GF-D8 (cell line): ENCODE measurements at places on chromosomes 2 and 18.

DNA sequence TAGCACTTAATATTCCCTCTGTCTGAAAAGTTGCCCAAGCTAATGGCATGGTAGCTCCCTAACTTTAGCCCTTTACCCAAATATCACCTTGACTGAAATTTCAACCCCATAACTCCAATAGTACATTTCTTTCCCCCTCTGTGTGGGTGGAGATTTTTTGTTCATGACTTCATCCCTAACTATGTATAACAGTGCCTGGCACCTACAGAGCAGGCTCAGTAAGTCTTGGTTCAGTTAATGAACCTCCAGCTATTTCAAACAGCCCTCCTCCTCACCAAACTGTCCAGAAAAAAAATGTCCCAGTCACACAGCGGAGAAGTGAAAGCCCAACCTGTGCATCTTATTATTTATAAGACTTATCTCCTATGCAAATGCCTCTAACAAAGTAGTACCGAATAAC is 18.6 kb downstream of the BUB1 start:
- DNase-seq = no peak

DNA sequence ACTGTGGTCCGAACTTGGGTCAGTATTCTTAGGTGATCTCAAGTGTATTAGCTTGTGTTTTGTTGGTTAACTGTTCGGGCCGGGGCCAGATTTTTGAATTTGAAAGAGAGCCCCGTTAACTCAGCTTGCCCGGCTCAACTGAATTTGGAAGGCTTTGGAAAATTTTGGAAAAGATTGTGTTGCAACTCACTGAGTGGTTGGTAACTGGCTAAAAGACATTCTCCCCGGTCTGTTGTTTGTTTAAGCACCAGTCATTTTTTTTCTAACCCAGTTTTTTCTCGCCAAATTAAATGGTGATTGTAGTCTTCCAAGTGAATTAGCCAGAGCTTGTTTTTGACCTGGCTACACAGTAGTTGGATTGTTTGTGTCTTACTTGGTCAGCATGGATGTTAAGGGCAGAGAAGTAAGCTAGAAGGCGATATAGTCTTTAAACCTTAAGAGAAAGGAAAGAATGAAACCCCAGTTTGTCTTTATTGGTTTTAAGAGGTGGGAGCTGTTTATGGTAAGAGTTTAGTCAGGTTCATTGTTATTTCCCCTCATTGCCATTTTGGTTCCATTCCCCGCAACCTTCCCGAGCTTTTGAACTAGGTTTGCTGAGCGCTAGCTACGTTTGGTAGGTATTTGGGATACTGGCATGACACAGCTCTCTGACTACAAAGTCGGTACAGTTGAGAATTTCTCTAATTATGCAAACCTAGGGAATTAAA is 2.4 kb downstream of the MAP4K4 start:
- no peak for DNase-seq

- no peak for DNase-seq
Observed at GRCh38 chr2:127610561-127610960, 35.4 kb upstream of the GPR17 start.

GRCh38 chr2:166573391-166573790 is 79.3 kb upstream of the SCN7A start:
- DNase-seq = no peak

DNA sequence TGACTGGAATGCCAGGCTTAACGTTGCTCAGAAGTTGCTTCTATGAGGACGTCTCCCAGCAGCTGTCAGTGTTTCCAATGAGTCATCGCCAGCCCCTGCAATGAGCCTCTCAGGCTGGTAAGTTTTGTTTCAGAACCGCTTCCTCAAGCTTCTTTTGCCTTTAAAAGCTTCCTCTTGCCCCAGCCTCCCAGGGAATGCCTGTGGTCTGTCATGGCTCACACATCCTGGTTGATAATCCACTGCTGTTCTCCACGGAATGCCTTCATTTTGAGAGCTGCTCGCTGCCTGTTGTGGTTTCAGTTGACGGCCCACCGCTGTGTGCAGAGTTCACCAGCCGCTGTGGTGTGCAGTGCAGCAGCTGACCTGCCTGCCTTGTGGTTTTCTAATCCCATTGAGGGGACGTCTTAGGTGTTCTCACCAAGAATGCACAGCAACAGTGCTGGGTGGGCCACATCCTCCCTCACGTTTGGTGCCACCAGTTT is 96.4 kb downstream of the RTP5 start:
- peak; percentile 75 for DNase-seq

DNA sequence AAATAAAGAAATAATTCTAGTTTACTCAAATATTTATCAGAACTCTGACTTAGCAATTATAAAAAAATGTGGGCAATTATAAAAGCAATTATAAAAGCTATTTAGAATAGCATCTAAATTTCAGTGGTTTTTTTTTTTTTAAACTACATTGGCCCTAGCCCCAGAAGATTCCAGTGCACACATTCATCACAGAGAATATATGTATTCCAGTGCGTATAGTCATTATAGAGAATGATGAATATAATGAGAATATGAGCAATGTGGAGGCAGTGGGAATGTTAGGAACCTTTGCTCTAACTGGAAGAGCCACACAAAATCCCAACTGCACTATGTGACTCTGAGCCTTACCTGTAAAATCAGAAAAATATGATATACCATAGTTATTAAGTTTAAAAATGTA is 10.5 kb downstream of the MAP3K2 start:
- no peak for DNase-seq

DNA sequence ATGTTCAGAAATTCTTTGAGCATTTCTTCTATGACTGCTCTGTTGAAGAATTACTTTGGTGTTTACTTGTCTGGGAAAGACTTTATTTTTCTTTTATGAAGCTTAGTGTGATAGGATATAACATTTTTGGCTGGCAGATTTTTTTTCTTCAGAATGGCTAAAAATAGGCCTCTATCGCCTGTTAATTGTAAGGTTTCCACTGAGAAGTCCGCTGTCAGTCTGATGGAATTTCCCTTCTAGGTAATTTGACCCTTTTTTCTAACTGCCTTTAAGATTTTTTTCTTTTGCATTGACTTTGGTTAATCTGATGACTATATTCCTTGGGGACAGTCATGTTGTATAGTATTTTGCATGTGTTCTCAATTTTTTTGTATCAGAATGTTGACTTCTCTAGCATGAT is 590.7 kb downstream of the ADCYAP1 start:
- no peak for DNase-seq

GRCh38 chr18:78790511-78790910 is 189.1 kb upstream of the SALL3 start:
- DNase-seq = no peak

DNA sequence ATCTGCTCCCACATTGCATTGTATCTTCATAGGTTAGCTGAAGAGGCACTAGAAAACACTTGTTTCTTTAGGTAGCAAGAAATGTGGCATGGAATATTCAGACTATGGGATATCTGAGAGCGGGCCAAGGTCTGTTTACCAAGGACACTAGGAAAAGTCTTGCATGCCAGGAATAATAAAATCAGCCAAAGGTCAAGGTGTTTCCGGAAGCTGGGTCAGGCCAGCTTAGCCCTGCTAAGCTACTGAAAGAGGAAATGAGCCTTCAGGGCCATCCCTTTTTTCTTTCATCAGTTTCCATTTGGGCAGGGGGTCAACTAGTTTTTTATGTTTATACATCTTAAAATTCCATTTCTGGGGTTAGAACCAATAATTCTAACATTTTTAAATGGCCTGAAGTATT is 101.1 kb downstream of the DPP4 start:
- no peak for DNase-seq

DNA sequence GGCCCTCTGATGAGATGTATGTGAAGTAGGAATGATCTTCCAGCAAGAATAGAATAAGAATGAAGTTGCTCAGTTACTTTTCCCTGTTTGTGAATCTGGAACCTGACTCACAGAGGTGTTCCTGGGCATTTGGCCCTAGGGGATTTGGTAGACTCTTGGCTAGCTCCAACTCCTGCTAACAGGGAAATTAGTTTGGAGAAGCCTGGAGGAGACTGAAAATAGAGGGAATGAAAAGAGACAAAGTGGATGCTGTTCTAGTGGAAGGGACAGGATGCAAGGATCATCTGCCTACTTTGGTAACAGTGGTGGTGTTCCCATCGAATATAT is 19.6 kb downstream of the TMEM17 start:
- DNase-seq = no peak

DNA sequence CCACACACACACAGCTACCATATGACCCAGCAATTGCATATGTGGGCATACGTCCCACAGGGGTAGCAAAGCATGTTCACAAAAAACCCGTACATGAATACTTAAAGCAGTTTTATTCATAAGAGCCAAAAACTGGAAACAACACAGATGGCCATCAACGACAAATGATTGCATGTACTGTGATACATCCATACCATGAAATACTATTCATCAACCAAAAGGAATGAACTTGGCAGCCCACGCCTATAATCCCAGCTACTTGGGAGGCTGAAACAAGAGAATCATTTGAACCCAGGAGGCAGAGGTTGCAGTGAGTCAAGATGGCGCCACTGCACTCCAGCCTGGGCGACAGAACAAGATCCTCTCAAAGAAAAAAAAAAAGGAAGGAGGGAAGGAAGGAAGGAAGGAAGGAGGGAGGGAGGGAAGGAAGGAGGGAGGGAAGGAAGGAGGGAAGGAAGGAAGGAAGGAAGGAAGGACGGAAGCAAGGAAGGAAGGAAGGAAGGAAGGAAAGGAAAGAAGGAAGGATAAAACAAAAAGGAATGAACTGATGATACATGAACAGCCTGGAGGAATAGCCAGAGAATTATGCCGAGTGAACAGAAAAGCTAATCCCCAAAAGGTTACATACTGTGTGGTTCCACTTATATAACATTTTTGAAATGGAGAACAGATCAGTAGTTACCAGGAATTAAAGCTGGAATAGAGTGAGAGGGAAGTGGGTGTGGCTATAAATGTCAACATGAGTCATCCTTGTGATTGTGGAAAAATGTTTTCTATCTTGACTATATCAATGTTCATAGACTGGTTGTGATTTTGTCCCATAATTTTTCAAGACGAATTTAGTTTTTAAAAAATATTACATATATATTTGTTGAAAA is 19.6 kb upstream of the YPEL5 start:
- no peak for DNase-seq

DNA sequence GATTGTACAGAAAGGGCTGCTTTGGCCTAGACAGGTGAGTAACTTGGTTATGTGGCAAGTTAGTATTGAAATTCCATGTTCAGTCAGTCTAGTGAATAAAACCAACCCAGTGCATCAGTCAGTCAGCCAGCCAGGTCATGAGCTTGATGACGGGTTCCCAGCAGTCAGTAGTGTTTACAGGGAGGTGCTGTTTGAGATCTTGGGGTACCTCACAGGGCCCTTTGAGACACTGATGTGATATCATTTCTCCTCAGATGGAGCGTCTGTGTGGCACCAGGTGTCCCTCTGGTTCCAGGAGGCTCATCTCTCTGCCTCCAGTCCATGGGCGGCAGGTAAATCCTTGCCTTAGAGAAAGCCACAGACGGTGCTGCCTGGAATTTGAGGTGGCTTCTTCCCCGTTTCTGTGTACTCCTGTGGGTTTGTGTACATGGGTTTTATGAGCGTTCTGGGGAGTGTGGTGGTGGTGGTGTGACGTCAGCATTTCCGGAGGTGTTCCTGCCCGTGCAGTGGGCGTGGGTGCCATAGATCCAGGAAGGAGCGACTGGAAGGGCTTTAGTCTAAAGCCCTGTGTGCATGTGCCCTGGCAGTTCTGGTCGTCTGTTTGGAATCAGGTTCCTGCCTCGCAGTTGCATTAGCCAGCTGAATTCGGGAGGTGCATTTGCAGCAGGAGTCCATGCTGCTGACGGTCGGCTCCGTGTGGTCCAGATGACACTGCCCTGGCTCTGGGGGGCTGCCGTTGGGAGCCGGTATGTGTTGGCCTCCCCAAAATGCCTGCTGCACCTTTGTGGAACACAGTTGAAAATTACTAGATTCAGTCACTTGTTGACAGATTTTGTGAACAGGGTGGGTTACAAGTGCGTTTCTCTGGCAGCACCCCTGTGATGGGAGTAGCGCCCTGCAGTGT is 2.1 kb downstream of the CTDP1 start:
- DNase-seq = peak; percentile 63
